ENCODE measurements at places on chromosomes 3 and 15.

- no peak for DNase-seq
These were observed 52.2 kb upstream of the RORA start for GRCh38 chr15:61281328-61281727.

DNA sequence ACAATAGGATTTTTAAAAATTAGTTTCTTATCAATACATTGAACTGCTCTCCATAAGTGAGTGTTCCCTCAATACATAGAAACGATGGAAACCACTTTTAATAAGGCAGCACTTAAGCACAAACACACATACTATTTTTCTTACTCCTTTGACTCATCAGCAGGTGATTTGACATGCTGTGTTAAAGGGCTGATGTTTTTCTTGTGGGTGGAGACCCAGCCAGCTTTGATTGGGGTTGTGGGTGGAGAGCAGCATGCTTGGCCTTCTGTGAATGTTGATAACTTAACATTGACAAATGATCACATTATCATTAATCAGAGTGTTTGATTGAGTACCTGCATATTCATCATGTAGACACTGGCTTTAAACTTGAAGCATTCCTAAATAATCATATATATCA is 223.0 kb upstream of the DPH6 start:
- DNase-seq = no peak

DNA sequence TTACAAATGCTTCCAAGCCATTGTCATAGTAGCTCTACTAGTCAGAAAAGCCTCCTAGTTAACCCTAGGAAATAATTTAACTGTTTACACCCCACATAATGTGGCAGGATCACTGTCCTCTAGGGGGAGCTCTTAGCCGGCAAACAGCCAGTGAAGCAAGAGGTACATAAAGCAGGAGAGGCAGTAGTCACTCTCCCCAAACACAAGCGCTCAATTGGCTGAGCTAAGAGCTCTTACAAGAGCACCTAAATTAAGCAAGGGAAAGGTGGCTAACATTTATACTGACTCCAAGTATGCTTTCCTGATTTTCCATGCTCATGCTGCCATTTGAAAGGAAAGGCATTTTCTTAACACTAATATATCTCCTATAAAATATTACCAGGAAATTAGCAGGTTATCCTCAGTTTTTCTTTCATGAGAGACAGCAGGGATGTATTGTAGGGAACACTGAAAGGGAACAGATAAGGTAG is 37.6 kb downstream of the NCEH1 start:
- peak; percentile 63 for DNase-seq

DNA sequence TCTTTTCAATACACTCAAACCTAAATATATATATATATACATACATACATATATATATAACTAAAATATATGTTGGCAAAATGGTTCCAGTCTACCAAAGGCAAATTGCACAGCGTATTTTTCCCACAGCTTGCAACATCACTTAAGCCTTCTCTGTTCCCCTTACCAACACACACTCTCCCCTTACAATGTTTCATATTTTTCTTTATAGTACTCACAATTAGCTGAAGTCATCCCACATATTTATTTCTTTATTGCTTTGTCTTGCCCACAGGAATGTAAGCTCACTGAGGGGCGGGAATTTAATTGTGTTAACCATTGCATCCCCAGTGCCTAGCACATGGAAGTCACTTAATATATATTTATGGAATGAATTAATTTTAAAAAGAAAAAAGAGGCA is 288.3 kb downstream of the ULK4 start:
- no peak for DNase-seq

DNA sequence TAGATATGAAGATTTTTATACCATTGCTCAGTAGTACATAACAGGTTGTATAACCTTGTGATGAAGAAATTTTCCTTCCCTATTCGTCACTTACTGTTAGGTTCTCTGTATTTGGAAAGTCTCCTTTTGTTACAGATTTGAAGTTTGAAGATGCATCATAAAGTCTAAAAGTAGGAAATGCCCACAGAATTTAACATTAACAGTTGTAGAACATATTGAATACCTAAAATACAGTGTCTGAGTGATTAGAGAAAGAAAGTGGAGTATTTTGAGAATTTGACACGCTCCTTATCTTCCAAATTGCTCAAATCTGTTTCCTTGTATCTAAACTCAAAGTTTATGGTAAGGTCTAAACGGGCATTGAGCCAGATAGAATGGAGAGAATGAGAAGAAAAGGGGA is 111.3 kb downstream of the MBNL1 start:
- no peak for DNase-seq

GRCh38 chr3:158097593-158098308 is 8.5 kb downstream of the SHOX2 start:
- peak; percentile 88 for DNase-seq

- no peak for DNase-seq
These were observed 1149.6 kb downstream of the IGSF11 start for GRCh38 chr3:117885011-117885441.

DNA sequence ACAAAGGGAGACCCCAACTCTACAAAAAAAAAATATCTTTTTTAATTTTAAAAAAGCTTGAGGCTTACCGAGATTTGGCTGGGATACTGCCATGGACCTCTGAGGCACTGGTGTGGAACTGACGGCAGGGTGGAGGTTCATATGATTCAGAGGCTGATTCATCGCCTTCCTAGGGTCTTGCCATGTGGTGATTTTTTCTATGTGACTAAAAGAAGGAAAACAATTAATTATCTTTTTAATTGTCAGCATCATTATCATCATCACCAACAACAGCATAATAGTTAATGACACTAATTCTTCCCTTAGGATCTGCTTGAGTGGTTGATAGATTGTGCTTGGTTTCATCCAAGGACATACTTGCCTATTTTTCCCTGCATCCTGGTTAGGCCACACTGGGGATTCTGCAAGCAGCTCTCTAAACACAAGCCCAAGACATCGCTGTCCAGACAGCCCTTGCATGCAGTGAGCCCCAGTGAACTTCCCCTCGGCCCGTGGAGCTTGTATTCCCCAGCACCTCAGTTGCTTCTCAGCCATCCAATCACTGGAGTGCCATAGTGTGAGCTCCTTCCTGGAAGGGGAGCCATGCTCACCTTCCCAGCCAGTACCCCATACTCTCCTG is 84.9 kb downstream of the WWTR1 start:
- no peak for DNase-seq

- peak; percentile 22 for DNase-seq
These were observed 703 bp downstream of the PEAK1 start for GRCh38 chr15:77418966-77419835.

DNA sequence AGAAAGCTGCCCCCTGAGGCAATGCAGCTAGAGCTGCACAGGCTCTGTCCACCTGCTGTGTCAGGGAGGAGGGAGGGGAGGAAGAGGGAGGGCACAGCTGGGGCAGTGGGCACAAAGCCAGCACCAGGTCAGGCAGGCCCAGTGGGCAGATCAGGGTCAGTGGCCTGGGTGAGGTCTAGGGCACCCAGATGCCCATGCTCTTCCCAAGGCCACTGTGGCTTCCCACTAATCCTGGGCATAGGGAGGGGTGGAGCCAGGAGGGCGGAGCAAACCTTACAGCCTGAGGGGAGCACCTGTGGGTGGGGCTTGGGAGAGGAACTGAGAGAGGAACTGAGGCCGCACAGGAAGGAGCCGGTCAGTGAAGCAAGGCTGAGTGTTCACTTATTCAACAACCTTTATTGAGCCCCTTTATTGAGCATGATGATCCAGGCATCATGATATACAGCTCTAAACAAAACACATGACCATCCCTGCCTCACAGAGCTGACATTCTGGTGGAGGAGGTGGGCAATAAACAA is 55.0 kb downstream of the RHCG start:
- no peak for DNase-seq

DNA sequence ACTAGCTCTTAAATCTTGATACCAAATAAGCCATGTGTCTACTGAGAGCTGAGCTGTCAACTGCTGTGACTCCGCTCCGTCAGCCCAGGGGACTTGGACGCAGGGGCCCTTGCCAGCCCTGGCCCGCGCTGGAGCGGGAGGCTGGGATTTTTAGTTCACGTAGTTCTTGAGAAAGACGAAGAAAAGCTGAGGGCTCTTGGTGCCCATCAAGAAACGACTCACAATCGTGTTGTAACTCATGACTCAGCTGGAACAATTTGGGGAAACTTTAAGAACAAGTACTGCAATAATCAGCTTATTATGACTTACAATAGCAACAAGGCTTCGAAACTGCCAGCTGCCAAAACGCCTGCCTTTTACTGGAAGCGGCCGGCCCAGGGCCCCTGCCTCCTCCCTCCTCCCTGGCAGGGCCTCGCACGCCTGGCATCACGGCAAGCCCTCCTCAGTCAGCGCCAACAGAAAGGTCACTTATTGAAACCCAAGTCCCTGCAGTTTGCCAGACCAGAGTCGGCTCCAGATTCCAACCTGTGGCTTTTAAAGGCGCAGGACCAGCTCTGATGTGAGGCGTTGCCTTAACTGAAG is 60.3 kb downstream of the RGMA start:
- DNase-seq = no peak

- DNase-seq = no peak
These were observed 4.4 kb downstream of the SSUH2 start for GRCh38 chr3:8640223-8640622.

GRCh38 chr3:15932348-15933300 is 134.8 kb upstream of the ANKRD28 start:
- peak; percentile 16 for DNase-seq

DNA sequence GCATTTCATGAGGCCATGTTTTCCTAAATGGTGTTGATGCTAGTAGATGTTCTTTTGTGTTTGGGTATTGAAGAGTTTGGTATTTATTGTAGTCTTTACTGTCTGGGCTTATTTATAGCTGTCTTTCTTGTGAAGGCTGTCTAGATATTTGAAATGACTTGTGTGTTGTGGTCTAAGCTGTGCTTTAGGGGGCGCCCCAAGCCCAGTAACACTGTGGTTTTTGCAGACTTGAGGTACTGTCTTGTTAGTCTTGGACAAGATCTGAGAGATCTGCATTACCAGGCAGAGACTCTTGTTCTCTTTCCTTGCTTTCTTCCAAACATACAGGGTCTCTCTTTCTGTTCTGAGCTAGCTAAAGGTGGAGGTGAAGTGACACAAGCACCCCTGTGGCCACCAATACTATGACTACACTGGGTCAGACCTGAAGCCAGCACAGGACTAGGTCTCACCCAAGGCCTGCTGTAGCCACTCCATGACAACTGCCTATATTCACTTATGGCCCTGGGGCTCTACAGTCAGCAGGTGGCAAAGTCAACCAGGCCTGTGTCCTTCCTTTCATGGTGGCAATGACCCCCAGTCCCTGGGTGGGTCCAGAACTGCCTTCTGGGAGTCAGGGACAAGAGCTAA is 152.1 kb upstream of the TBC1D5 start:
- peak; percentile 72 for DNase-seq

DNA sequence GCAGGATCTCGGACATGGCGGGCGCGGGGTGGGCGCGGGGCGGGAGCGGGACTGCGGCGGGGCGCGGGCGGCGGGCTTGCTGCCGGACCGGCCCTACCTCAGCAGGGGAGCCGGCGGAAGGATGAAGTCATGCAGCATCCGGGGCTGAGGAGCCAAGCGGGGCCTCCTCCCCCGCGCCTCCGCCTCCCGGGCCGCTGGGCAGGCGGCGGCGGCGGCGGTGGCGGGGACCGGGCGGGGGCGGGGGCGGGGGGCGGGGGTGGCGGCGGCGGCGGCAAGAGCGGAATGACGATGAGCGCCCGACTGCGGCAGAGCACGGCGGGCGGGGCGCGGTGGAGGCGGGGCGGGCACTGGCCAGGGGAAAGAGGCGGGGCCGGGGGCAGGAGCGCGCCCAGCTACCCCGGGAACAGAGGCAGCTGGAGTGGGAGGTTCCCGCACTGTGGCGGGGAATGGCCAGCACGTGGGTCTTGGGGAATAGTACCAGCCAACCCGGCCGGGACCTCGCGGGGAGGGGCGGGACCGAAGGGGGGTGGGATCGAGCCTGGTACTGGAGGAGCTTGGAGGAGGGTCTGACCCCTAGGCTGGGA is at the start of gene CAMK2N2:
CAMK2N2 (minus strand) TSS at position 284 of the 584 bp plus-strand sequence; CDS start at position 16, 268 bp downstream.
- peak; percentile 97 for DNase-seq

- DNase-seq = no peak
These were observed 333.7 kb downstream of the CTNNB1 start for GRCh38 chr3:41532976-41533375.

- DNase-seq = no peak
These were observed 56.1 kb upstream of the PLXNA1 start for GRCh38 chr3:126926684-126927400.

DNA sequence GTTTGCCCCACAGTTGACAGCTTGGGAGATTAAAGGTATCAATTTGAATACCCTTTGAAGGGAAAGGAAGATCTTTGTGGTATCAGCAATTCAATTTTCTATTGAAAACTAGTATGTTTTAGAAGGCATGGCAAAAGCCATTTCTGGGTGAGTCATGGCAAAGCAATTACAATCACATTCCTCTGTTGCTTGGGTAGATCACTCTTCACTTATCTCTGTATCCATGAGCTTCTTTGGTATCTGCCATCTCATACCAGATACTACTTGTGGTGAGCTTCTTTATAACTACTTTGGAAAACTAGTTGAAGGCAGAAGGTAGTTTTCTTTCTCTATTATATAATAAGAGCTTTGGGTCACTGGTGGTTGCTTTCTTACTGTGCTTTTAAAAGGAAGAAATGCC is 28.3 kb upstream of the LSAMP start:
- no peak for DNase-seq

GRCh38 chr15:48625126-48625525 is 20.4 kb downstream of the FBN1 start:
- DNase-seq = no peak

DNA sequence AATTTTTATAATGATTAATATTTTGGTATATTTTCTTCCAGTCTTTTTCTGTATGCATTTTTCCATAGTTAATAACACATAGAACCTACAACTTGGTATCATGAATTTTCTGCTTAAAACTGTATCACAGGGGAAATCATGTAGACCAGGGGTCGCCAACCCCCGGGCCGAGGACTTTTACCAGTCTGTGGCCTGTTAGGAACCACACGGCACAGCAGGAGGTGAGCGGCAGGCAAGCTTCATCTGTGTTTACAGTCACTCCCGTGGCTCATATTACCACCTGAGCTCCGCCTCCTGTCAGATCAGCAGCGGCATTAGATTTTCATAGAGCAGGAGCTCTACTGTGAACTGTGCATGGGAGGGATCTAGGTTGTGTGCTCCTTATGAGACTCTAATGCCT is 54.7 kb downstream of the RPL22L1 start:
- peak; percentile 68 for DNase-seq

- DNase-seq = no peak
These were observed 36.9 kb upstream of the FSIP1 start for GRCh38 chr15:39819533-39819932.

- DNase-seq = no peak
These were observed 45.5 kb upstream of the BOC start for GRCh38 chr3:113165841-113166240.

- no peak for DNase-seq
These were observed 60.4 kb downstream of the MESD start for GRCh38 chr15:80929225-80929624.

GRCh38 chr15:101389362-101389761 is 94.3 kb upstream of the SNRPA1 start:
- no peak for DNase-seq

GRCh38 chr3:32998631-32999451 is 47.4 kb downstream of the CCR4 start:
- no peak for DNase-seq

- no peak for DNase-seq
These were observed 861.9 kb upstream of the ARPP21 start for GRCh38 chr3:34777386-34777785.

Data from SK-N-DZ (cell line).